ENCODE measurements at places on chromosomes 12 and 14.

DNA sequence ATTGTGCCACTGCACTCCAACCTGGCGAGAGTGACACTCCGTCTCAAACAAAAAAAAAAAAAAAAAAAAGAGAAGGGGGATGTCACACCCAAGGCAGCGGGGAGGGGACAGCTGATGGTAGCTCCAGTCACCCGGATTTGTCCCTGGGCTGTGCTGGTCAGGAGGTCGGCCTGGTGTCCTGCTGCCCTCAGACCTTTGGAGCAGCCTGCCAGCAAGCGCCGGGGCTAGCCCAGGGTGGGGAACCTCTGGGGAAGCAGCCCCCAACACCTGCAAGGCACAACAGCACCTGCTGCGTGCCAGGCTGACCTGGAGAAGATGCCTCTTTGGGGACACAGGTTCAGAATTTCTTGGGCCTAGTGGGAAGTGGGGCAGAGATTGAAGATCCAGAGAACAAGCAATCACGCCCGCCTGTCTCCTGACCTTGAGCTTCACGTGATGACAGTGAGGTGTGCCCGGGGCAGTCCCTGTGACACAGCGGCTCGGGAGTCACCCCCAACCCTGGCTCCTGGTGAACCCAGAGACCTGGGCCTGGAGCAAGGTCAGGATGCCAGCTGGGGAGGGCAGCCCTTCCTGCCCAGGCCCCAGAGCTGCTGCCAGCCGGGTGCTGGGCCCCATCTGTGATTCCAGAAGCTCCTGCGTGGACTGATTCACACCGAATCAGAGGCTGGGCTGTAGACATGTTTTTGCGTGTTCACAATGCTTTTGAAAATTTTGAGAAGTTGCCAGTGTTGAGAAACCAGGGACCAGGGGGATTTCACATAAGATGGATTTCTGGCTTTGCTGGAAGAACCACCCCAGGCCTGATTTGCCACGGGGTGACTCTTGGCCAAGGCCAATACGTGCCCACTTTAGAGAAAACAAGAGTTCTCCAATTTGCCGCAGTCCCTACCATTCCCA, 66.4 kb downstream of the RFLNA start:
- no peak for DNase-seq

DNA sequence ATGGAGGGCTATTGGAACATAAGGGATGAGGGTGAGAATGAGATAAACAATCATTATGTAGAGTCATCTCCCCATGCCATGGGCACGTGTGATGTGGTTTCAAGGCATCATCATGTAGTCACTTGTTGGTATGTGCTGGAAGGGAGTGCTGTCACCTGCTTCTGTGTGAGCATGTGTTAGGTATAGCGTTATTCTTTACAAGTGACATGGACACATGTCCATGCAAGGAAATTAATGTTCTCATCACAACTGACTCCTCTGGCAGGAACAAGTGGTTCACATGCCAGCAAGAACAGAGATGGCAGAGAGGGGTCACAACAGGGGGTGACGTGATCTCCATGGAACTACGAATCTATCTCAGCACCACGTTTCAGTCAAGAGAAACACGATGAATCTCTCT, 815.8 kb downstream of the BCL11B start:
- no peak for DNase-seq

- no peak for DNase-seq
Observed at GRCh38 chr12:82971584-82971983, 284.9 kb downstream of the TMTC2 start.

DNA sequence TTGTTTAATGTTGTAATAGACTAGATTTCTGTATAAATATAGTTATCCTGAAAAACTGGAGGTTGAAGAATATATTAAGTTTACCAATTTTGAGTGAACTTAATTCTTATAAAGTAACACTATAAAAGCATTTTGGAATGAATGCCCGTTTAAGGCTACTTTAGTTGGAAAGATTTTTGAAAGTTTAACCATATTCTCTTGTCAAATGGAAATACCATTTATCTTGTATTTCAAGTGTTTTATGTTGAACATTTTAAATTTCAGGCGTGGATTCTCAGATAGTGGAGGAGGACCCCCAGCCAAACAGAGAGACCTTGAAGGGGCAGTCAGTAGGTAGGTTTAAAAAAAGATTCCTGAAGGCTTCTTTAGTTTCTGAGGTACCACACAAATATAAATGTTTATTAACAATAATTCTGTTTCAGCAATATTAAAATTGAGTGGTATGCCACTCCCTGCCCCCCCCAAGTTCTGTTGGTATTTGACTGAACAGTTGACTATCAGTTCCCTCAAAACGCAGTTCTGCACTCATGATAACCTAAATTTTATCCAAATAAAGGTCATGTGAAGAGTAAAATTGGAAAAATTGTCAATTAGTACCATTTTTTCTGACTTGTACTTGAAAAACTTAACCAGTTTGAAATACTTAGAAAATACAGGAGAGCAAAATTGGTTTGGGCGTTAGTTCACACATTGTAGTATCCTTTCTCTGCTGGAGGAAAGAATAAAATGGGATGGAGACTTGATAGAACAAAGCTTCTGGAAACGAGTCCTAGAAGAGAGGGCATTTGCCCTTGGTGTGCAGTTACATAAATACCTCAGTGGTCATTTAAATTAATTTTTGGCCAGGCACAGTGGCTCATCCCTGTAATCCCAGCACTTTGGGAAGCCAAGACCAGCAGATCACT, 1.5 kb downstream of the PNN start:
- no peak for DNase-seq

DNA sequence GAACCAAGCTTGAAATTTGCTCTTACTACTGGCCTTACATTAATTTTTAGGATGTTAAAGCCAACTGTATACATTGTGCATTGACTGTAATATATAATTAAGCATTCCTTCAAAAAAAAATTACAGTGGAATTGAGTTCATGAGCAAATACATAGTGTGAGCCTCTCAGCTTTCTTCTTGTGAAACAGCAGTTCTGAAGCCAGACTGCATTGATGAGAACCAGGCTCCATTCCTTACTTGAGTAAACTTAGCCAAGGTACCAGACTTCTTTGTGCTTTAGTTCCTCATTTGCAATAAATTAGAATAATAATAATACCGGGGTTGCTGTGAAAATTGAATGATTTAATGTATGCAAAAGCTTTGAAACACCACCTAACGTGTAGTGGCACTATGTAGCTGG, 169.5 kb downstream of the ANO4 start:
- DNase-seq = no peak

GRCh38 chr14:95765051-95765450, 51.1 kb upstream of the TCL1A start:
- no peak for DNase-seq

DNA sequence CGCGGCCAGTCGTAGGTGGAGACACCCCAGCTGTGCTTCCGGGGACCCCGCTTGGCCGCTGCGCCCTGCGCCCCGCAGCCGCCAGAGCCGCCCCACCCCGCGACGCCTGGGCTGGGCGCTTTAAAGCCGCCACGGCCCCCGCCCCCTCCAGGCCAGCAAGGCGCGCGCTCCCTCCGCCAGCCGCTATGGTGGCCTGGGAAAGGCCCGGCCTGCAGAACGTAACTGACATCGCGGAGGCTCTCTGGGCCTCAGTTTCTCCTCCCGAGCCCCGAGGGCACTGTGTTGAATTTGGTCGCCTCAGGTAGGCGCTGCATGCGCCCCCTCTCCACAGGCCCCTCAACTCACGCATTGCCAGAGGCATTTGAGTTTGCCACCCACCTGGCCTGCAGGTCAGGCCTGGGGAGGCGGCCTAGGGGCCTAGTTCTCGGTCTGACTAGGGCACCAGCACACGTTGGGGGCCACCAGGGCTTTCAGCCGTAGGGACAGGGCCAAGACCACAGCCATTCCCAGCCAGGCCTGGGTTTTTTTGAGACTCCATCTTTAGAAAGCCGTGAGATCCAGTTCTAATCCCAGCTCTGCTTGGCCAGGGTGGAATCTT, at the start of gene NGB:
TSS of gene NGB (minus strand) at position 94 of the 598 bp plus-strand sequence. CDS start 269 bp downstream, outside the sequence.
- no peak for DNase-seq

DNA sequence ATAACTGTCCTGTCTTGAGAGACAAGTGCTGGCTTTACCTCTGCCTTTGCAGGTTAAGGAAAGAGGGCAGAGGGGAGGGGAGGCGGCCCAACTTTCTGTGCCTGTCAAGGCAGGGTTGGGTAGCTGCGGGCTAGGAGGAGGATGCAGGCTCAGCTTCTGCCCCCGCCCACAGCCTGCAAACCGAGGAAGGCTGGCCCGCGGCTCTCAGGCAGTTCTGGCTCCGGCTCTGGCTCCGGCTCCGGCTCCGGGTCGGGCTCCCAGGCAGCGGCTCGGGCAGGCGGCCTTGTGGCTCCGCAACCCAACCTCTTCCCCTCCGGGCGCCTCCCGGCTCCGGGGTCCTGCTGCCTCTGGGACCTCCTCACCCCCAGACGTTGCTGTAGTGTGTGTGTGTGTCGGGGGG, 92.9 kb downstream of the TMEM30B start:
- no peak for DNase-seq

DNA sequence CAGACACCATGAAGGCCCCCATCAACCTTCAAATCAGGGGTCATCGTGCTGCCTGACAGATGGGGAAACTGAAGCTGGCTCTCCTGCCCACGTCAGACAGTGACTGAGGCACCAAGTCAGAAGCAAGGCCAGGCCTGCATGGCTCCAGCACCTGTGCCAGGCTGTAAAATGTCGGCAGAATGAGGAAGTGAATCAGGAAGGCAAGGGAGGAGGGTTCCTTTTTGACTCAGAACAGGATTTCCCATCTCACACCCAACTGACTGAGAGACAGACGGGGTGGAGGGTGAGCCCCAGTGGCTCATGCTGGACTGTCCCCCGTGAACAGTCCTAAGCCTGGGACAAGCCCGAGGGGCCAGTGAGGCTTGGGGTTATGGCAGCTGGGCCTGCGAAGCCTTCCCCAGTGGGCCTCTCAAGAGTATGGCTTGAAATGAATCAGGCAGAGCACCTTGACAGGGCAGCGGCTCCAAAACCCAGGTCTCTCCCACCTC, 20.9 kb downstream of the SYNE3 start:
- no peak for DNase-seq

GRCh38 chr12:92278378-92278828, 132.8 kb upstream of the BTG1 start:
- no peak for DNase-seq

GRCh38 chr12:117063162-117063911, 35.9 kb downstream of the TESC start:
- no peak for DNase-seq

DNA sequence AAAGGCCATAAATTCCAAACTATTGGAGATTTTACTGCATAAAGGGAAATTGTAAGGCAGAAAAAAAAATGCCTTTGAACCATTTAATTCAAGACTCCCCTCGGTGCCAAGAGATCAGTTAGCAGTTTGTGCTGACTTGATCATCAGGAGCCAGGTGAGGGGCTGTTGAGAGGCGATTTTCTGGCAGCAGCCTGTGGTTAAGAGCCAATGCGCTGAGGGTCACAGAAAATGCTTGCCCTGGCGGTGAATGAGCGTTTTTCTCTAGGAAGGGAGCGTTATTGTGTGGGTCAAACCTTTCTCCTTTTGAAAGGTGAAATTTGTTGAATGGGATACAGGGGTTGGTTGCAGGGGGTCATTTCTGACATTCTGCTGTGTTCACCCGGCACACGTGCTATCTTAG, 4.7 kb downstream of the SRRM4 start:
- no peak for DNase-seq

DNA sequence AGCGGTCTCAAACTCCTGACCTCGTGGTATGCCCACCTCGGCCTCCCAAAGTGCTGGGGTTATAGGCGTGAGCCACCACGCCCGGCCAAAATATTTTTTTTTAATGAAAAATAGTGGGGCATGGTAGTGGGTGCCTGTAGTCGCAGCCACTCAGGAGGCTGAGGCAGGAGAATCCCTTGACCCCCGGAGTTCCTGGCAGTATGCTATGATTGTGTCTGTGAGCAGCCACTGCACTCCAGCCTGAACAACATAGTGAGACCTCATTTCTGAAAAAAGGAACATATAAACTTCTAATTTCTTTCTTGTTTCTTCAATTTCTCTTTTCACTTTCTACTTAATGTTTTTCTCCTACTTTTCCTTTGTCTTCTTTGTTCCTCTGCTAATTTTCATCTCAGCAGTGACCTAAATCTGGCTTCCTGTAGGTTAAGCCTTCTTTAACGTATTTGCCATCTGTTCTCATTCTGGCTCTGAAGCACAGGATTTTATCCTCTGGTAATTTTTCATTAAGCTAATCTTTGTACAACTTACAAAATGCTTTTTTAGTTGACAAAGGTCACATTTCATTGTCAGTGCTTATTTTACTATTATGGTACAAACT, 4.5 kb upstream of the RPGRIP1 start:
- no peak for DNase-seq

DNA sequence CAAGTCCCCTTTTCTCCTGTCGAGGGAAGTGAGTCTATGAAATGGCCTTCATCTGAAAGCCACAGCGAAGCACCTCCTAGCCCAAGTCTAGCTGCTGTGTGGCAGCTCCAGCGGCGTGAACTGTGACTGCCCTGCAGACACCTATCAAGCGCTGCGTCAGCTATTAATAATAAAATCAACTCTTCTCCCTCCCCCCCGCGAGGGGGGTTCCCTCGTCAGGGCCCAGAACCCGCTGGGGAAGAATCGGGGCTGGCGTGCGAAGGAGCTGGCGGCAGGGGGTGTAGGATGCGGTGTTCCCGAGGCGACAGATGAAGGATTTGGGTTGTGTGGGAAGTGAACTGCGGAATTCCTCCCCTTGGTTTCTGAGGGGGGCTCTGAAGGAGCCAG, 662 bp upstream of the ATP2A2 start:
- DNase-seq = peak; percentile 31

GRCh38 chr14:51576117-51576430, 75.6 kb upstream of the FRMD6 start:
- no peak for DNase-seq

- no peak for DNase-seq
Observed at GRCh38 chr12:93050748-93051081, 121.6 kb upstream of the EEA1 start.

- peak; percentile 65 for DNase-seq
Observed at GRCh38 chr12:49296836-49297694, 2.1 kb downstream of the PRPH start.

DNA sequence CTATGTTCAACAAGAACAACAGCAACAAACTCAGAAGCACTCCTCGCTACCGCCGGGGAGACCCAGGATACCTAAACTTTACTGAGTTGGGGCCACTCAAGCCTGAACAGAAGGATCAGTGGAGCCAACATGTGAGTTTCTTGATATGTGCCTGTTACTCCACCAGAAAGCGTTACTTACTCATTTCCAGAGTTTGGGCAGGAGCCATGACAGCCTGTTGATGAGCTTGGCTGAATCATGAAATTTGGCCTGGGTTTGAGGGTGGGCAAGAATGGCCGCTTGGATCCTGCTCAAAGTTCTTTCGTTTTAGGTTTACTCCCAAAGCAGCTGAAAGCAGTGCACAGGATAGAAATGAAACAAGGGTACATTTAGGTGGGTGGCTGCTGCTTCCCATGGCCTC, 12.0 kb upstream of the GALNT6 start:
- DNase-seq = no peak

- no peak for DNase-seq
Observed at GRCh38 chr14:35113308-35113950, 8.4 kb downstream of the PPP2R3C start.

- DNase-seq = no peak
Observed at GRCh38 chr14:83347874-83348273, 1814.2 kb upstream of the SEL1L start.
